ENCODE measurements at places on chromosomes 7 and 10. TPM values are rescaled to one million over a fixed set of nuclear protein-coding genes. Genes with fewer than 3 reads are reported as not detected.

The GSDME gene
- 63.8 TPM for polyA plus RNA-seq

The ZP3 gene
- polyA plus RNA-seq = 0.63 TPM

The GIMAP4 gene
- polyA plus RNA-seq = not detected

The JAKMIP3 gene
- polyA plus RNA-seq = 0.19 TPM

The TEX36 gene
- polyA plus RNA-seq = not detected

The GJD4 gene
- polyA plus RNA-seq = not detected
